ENCODE measurements at places on chromosomes 3 and 15.

DNA sequence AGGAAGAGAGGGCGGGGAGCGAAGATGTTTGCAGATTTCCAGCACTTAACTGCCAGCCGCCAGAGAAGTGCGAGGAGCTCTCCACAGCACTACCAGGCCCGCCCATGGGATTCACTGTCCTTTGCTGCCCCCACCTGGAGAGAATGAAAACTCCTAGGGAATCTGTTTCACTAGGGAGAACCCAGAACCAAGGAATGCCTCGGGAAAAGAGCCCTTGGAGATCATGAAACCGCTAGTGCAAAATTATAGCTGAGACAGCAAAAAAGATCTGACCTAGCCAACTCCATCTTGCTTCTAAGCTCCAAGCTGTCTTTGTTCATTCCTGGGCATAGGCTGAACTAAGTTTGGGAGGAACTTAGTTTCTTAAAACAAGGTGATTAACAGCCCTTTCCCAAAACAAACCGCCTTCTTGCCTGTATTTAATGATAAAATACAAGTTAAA lies 82.6 kb upstream of the GCNT3 start:
- peak; percentile 75 for DNase-seq

GRCh38 chr15:34886134-34886533 lies 83.4 kb downstream of the AQR start:
- no peak for DNase-seq

- no peak for DNase-seq
Measured at GRCh38 chr3:158489181-158489580, 81.8 kb upstream of the MLF1 start.

GRCh38 chr15:55349282-55349681 lies 30.3 kb downstream of the PIGB start:
- no peak for DNase-seq

DNA sequence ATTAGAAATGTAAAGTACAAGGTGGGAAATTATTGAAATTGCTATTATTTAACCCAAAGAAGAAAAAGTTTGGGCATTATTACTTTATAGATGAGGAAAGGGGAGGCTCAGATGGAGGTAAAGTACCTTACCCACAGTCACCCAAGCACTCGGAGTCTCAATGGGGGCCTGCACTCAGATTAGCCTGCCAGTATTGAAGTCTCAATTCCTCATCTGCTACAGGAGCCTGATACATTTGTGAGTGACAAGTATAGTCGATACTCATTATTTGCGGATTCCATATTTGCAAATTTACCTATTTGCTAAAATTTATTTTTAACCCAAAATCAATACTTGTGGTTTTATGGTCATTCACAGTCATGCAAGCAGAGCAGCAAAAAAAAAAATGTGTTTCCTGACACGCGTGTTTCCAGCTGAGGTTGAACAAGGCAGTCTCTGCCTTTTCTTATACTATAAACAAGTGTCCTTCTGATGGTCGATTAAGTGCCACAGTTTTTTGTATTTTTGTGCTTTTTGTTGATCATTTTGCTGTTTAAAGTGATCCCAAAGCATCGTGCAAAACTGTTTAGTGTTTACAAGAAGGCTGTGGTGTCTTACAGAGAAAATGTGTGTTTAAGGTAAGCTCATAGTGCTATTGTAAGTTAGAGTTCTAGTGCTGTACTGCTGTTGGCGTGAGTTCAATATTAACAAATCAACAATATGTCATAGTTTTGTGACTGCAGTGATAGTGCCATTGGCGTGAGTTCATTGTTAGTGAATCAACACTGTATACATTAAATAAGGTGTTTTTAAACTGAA lies 48.0 kb downstream of the ARHGEF26 start:
- no peak for DNase-seq

DNA sequence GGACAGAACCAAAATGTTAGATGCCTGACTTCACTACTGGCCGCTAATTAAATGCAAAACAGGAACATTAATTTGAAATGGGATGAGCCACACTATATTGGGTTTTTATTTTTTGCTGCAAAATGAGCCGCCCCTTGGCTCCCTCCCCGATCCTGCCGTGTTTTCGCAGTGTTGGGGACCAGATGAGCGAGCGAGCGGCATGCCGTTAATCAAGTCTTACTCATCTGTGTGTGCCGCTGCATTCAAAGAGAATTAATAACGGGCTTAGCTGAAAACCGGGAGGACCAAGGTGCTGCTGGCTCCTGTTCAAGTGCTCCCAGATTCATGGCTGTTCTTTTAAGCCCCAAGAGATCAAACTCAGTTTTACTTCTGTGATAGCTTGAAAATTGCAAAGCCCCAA lies 20.0 kb downstream of the TAFA4 start:
- DNase-seq: no peak

DNA sequence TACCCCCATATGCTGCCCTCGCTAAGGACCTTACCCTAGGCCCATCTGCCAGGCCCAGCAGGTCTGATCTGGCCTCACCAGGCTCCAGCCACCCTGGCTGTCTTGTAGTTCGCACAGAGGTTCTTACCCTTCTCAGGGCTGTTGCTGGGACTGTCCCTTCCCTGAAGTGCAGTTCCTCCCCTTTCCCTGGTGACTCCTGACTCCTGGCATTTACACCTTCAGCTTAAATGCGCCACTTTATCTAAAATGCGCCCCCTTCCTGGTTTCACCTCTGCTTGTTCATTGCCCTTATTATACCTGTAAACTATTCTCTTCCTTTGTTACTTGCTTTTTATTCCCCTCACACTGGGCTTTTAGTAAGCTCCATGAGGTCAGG lies 835 bp upstream of the TTLL3 start:
- no peak for DNase-seq

- no peak for DNase-seq
Measured at GRCh38 chr15:58546066-58546591, 114.3 kb downstream of the LIPC start.

DNA sequence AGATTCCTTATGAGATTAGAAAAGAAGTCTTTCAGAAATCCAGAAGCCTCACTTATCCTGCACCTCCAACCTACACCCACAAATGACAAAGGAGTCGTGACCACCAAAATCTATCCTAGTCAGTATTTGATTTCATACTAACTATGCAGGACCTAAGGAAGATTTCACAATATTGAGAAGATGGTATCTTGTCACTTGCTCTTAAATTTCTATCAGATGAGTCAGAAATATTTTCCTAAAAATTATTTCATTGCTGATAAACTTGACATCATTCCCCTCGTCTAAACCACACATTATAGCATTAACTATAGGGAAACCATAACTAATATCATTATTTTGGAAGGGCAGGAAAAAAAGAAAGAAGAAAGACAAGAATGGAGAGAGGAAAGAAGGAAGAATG lies 138.0 kb upstream of the THBS1 start:
- no peak for DNase-seq

- no peak for DNase-seq
Measured at GRCh38 chr15:77179541-77179998, 108.7 kb upstream of the TSPAN3 start.

DNA sequence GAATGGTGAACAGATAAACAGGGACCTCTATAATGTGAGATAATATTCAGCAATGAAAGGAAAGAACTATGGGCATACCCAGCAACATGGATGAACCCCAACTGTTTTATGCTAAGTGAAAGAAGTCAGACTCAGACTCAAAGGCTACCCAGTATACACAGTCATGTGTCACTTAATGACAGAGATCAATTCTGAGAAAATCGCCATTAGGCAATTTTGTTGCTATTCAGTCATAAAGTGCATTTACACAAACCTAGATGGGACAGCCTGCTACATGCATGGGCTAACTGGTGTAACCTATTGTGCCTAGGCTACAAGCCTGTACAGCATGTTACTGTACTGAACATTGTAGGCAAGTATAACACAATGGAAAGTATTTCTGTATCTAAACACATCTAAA lies 76.5 kb downstream of the B3GNT5 start:
- no peak for DNase-seq

- no peak for DNase-seq
Measured at GRCh38 chr3:72092778-72093177, 307.8 kb upstream of the PROK2 start.

GRCh38 chr3:178583963-178584575 lies 47.8 kb downstream of the KCNMB2 start:
- no peak for DNase-seq

- no peak for DNase-seq
Measured at GRCh38 chr3:147015334-147015733, 391.0 kb downstream of the ZIC4 start.

DNA sequence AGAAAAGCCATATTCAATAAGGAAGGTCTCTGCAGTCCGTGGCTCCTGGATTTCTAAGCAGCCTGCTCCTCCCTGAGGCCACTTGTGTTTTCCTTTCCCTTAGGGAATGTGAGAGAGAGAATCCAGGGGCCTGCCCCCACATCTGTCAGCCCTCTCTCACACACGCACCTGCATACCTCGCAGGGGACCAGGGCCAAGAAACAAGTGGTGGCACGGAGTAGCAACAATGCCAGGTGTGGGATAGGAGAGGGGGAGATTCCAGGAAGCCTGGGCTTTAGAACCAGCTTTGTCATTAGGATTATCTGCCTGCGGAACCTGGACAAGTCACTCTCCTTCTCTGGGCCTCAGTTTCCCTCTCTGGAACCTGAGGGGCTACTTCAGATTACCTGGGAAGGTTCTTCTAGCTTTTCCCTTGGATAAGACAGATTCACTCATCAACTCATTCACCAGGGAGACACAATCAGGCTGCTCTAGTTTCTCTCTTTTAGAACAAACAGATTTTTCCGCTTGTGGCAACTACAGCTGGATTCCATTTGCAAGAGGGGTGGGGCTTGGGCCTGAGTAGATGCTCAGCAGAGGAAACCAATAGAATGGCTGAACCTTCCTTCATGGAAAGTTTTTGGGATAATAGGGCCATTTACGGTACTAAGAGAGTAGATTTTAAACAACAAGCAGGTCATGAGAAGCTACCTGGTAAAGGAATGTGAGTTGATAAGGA lies 19.5 kb downstream of the BCL6 start:
- no peak for DNase-seq

DNA sequence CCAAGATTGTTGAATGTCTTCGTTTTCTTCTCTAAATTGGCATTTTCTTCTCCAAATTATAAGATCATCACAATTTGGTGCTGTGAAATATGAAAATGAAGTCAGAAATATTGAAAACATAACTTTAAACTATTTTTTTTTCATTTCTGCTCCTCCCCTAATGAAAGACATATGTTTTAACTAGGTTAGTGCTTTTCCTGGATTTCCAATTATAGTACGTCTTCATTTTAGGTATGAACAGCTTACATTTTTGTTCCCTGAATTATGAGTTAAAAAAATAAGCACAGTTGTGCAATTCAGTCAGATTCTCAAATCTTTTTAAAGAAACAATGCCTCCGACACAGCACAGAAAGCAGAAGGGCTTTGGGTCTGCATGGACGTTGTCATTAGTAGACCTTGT lies 83.5 kb upstream of the CFAP20DC start:
- peak; percentile 58 for DNase-seq

DNA sequence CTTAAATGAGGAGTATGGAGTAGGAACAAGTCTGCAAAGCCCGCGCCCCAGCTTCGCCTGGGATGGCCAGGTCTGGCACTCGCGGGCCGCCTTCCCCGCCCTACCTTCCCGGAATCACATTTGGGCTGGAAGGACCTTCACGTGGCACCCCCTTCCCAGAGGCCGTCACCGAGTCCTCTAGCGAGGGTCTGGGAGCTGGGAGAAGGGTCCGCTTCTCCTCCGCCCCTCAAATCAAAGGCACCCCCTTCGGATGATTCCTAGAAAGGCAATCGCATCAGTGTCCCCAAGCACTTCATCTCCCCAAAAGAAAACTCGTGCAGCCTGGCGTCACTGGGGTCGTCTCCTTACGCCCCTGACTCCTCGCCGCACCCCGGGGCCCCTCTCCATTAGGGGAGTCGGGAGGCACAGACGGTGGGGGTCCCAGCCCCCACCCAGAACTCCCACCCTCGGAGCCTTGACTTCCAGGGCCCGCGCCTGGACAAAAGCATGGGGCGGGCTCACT lies 380 bp downstream of the MYLK start:
- no peak for DNase-seq

DNA sequence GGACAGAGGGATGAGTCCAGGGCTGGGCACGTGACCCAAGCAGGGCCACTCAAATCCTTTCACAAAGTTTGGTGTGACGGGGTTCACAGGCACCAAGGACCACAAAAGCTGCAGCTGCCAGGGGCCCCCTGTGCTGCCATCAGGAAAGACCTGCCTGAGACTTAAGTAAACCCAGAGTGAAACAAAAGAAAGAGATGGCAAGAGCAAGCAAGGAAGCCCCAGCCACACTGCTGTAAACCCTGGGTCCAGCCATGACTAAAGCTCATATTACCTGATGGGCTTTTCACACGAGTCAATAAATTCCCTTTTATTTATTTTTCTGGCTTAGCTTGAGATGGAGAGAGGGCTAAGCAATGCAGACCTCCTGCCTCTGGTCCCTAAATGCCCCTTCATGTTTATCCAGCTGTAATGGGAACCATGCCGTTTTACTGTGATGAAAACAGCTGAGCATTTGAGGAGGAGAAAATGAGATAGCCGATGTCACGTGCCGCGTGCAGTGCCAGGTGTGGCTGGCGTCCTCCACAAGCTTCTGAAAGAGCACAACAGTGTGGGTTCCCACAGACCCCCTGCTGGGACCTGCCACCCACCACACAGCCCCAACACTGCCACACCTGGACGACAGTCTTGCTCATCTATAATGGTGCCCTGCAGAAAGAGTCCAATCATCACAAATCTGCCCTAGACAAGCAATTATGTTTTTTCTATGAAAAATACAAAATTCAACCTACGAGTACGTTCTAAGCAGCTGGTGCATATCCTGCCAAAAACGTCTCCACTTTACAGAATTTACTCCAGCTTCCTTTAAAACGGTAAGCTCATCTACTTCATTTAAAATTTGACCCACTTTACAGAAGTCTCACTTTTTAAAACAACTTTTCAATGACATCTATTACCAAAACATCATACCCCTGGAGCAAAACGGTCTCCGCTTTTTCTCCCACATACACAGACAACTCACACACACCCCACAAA lies 34.2 kb downstream of the ADAMTS17 start:
- DNase-seq: no peak

- no peak for DNase-seq
Measured at GRCh38 chr3:194471863-194472262, 14.9 kb downstream of the ATP13A3 start.

DNA sequence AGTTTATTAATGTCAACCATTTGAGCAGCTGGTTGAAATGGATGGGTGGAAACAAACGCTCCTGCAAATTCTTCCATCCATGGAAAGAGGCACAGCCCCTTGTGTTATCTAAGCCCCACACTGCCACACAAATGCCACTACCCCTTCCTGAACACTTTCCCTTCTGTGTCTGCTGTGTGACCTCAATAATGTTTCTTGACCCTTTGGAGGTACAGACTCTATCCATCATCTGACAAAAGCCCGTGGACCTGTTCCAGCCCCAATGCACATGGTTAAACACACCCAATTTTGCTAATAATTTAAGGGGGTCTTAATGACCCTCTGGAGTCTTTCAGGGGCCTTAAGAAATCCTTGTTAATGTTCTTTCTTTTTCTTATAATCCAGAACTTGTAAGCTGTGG lies 482.2 kb upstream of the CFAP20DC start:
- DNase-seq: no peak

DNA sequence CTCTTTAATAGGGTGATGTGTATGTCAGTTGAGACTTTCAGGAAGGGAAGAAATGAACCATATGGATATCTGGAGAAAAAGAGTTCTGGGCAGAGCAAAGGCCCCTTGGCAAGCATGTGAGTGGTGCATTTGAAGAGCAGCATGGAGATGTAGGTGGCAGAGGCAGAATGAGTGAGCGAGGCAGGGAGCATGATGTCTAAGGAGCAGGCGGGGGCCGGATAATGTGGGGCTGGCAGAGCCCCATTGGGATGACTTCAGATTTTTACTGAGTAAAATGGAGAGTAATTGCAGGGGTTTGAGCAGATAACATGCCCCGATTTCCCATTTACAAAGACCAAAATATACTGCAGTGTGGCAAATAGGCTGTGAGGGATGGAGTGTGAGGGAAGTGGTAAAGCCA lies 52.9 kb upstream of the PLCL2 start:
- no peak for DNase-seq

GRCh38 chr3:18445401-18446148 lies 20.4 kb upstream of the SATB1 start:
- DNase-seq: no peak
